ENCODE measurements at places on chromosomes 4 and X.
A peak's percentile ranks its signal among the peaks of the same experiment; 100 is the strongest.

DNA sequence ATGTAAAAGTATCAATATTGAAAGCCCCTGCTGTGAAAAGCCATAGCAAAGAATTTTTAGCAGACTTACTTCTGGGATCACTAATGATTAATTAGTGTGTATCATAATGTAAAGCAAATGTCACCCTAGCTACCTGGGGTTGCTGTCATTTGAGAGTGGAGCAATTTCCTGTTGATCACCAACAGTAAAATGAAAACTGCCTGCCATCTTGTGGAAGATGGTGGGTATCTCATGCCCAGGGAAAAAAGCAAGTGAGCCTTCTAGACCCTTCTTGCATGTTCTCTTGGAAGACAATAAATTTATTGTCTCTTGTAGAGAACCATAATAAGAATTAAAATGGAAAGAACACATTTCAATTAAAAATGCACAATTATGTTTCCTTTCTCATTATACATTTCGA, 360.2 kb downstream of the ZIC3 start:
- DNase-seq, result peak; percentile 32

DNA sequence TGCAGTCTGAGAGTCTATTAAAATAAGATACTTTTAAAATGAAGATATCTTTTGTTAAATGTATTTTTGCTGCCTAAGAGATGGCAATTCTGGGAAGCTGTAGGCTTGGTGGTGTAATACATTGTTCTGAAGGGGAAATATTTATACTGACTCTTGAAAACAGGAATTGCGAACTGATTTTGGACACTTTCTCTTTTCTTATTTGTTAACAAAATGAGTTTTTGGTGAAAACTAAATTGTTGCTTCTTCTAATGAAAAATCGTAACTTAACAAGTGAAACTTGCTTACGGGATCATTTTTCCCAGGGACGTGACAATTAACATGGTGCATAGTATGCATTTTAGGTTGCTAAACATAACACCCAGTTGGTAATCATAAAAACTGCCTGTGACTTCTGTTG, 71.0 kb downstream of the RAPGEF2 start:
- no peak for DNase-seq

DNA sequence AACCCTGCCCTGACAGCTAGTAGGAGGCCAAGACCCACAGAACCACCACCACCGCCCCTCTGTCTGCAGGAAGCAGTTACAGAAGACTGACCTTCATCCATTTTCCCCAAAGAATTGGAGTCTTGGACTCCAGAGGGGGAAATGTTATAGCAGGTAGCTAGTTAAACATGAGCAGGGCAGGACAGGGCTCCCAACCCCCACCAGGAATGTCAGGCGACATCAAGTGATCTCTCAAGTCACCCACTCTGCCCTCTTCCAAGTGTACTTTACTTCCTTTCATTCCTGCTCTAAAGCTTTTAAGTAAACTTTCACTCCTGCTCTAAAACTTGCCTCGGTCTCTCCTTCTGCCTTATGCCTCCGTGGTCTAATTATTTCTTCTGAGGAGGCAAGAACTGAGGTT, 17.1 kb upstream of the AADAT start:
- no peak for DNase-seq

DNA sequence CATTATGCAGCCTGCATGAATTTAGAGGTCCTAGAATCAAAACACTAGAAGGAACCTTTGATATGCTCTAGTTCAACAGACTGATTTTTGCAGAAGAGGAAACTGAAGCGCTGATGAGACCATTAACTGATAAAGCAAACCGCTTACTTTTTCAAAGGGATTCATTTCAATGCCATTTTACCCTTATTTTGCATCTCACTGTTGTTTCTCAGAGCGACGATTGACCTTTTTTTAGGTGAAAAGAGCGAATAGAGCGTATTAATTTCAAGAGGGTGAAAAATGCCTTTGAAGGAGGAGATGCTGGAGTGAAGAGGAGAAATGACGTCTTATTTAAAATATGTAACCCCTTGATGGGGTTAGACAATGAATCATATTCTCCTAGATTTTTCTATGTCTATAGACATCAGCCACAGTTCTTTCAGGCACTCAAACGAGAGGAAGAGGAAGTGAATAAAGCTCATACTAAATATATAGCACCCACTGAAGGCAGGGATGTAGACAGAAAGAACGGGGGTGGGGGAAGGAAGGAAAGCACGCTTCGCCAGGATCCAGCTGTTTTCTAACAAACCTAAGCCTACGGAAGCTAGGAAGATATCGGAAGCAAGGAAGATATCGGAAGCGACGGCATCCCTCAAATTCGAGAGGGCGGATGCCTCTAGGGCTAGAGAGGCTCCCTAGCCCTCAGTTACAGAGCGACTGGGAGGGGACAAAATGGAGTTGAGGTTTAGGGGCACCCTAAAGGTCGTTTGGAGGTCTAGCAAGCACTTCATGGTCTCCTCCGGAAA, 848 bp downstream of the ACSL4 start:
- no peak for DNase-seq

DNA sequence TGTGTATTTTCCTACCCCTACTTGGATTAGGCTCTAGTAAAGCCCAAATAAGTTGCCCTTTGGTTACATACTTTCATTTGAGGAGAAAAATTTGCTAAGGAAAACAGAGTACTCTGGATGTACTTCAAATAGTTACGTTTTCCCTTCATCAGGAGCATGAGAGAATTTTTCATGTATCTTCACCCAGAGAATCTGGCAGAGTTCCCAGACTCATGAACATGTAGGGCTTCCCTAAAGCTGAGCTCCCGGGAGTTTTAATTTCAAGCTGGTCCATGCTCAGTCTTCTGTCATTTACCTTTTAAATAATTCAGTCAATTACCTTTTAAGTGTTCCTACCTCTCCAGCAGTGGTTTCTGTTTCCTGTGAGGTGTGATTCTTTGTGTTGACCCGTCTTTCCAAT, 367.5 kb upstream of the GRID2 start:
- no peak for DNase-seq

DNA sequence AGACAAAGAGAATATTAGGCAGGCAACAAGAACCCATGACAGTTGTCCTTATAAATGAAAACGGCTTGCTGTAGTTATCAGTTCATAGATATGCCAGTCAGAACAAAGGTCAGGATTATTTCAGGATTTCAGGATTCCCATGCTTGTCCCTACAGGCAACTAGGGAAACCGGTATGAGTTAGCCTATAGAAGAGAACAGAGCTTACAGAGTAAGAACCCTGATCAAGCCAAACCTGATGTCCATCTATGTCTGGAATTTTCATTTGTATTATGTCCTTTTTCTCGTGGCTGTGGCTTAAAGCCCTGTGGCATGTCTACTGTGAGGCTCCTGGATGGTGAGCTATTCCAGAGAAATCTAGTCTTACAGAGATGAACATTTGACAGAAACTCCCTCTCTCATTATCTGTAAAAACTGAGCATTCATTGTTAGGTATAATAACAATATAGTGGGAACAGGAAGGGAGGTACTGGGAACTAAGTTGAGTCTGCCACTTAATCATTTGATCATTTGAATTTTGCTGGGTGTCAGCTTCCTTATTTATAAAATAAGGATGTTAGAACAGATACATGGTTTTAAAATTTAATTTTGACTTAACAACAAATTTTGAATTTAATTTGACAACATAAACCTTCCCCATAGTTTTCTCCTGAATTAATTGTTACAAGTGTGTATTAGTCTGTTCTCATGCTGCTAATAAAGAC, 129.5 kb upstream of the KLF3 start:
- no peak for DNase-seq

GRCh38 chrX:110317820-110318663, at the start of gene AMMECR1:
Gene AMMECR1, minus strand, starts transcription at chrX:110318085. Its CDS starts 14 bp downstream, at chrX:110318071.
- DNase-seq, result peak; percentile 58

GRCh38 chrX:41116948-41117347, 31.7 kb downstream of the USP9X start:
- DNase-seq, result no peak

- DNase-seq, result no peak
Measured at GRCh38 chr4:40206426-40206825, 9.6 kb downstream of the RHOH start.

DNA sequence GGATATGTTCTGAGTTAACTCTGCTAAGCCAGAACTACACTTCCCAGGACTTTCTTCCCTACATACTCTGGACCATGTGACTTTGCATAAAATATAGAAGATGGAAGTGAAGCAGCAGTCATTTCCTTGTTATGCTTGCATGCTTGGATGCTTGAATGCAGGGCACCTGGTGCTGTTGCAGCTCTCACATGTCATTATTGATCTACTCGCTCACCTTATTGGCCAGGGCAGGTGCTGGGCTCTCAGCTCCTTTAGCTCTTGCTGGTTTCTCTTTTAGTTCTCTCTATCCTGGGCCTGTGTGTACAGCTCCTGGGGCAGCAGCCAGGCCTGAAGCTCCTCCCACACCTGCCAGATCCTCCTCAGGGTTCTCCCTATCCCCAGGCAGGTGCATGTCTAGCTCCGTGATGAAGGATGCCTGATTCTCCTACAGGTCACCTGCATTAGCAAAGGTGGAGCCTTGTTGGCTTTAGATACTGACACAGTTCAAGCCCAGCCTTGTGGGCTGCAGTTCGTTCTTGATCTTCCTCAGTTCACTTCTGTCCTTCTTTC, 53.3 kb downstream of the MED28 start:
- DNase-seq, result no peak

DNA sequence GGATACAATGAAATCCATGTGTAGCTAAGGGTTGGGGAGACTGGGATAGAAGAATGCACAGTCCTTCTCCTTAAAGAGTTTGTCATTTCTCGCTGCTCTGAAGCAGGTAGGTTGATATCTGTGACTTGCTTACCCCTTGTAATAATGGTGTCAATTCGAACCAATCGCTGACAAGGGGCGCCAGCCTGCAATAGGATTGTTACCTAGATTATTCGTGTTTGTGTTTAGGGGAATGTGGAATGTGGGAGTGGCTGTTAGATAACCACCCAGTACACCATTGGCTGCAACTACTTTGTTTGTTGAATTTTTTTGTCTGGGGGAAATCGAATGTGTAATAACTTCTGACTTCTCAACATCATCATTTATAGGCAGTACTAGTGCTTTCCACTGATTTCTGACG, 141.6 kb downstream of the LARP7 start:
- no peak for DNase-seq

- no peak for DNase-seq
Measured at GRCh38 chrX:133609166-133609565, 193.9 kb upstream of the GPC4 start.

GRCh38 chr4:112516471-112517066, 589 bp upstream of the NEUROG2 start:
- no peak for DNase-seq

DNA sequence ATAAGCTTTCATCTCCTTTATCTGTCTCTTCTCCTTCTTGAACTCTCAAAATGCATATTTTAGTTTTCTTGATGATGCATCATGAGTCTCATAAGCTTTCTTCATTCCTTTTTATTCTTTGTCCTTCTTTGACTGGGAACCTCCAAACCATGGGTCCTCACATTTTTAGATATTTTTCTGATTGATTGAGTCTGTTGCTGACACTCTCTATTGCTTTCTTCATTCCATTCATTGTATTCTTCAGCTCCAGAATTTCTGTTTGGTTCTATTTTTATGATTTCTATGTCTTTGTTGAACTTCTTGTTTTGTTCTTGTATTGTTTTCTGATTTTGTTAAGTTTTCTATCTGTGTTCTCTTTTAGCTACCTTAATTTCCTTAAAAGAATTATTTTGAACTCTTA, 74.9 kb downstream of the ADAMTS3 start:
- DNase-seq, result no peak

DNA sequence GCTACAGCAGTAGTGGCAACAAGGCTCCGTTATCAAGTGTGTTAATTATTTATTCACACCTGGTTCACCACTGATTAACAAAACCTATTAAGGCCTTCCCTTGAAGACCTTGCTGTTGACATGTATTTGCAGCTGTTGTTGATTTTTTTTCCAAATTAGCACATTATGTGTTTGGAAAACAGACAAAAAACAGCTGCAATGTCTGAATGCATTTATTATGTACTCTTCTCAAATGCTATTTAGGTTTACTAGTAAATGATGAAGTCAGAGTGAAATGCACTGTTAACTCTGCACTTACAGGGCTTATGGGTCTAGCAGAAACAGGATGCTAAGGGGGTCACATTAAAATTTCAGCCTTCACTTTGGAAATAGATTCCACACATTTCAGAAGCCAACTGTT, 99.5 kb upstream of the PCDH7 start:
- no peak for DNase-seq

GRCh38 chrX:80984118-80984517, 174.4 kb upstream of the BRWD3 start:
- DNase-seq, result no peak

DNA sequence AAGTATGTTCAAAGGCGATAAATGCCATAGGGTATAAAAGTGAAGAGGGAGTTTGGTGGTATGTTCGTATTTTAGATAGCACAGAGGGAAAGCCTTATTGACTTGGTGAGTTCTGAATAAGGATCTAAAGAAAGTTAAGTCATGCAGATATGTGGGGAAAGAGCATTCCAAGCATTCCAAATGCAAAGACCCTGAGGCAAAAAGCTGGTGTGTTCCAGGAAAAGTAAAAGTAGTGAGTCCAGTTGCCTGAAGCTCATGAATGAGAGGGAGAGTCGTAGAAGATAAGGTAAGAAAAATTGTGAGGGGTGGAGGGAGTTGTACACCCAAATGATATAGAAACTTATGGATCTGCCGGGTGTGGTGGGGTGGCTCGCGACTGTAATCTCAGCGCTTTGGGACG, 426.7 kb downstream of the RPA4 start:
- DNase-seq, result peak; percentile 76

DNA sequence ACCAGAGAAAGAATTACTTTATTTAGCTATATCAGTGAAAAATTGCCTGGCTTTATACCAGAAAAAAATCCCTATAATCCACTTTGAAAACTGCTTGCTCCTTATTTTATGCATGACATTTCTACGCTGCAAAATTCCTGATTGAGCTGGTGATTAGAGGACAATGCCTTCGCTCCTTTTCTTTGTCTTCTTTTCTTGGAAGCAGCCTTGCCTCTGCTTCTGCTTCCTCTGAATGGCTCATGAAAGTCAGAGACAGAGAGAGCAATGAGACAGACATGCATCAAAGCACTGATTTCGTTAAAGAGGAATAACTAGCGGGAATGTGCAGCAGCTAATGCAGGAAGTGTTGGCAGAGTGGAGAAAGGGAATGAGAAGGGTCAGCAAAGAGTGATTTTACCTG, 294.3 kb upstream of the IGFBP7 start:
- DNase-seq, result no peak

- DNase-seq, result no peak
Measured at GRCh38 chrX:29461039-29461438, 754.3 kb upstream of the MAGEB2 start.

GRCh38 chrX:1554469-1555210, 17.7 kb upstream of the P2RY8 start:
- DNase-seq, result no peak

DNA sequence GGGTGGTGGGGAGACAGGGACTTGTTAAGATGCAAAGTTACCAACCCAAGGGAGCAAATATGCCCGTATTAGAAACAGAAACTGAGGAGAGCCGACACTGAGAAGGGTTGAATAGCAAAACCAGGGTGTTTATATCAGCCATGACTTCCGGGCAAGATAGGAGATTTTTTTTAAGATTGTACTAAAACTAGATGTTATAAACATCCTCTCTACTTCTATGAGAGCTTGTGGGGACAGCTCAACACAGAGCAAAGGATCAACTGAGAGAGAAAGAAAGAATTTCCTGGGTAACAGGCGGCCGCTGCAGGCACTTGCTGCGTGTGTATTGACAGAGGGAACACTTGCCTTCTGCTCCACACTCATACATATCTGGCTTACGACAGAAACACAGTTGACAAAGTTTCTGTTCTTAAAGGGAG, 49.1 kb upstream of the FBXW7 start:
- DNase-seq, result no peak
